Activated T-helper 17 cell treated with anti-CD3 and anti-CD28 coated beads, Interleukin-2, amount 50 U/mL, for 72 hours (primary cell): ENCODE measurements at places on chromosomes 16 and 17.

DNA sequence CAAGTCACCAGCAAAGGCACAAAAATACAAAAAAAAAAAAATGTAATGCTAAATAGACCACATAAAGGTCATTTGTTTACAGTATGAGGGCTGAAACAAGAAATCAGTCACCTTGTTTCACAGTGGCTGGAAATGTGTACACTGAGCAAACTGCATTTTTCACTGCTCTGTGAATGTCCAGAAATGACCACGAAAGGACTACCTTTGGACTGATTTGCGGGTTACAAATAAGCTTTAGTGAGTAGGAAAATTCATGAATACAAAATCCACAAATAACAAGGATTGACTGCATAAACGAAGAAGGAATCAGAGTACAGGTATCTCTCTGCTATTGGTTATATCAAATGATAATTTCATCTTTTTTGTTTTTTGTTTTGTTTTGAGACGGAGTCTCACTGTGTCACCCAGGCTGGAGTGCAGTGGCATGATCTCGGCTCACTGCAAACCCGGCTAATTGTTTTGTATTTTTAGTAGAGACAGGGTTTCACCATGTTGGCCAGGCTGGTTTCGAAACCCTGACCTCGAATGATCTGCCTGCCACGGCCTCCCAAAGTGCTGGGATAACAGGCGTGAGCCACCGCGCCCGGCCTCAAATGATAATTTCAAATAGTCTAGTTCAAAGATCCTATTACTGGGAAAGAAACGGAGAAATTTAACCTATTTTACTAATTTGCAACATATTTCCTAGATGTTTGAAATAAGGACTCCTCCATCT, 30.5 kb downstream of the CYTH1 start:
- ATAC-seq, result no peak

DNA sequence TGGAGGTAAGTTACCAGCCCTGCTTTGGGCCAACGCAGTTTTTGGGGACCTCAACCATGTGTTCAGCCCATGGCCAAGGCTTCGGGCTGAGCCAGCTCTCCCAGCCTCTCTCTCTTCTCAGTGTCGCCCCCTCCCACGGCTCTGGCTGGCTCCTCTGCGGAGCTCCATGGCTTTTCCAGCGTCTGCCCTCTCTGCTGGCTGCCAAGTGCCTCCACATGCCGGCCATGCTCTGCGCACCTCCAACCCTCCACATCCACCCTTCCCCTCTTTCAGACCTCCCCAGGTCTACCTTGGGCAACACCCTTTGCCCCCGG, 23.2 kb downstream of the COTL1 start:
- peak; percentile 2 for ATAC-seq

- peak; percentile 43 for ATAC-seq
Measured at GRCh38 chr17:74592087-74592990, at the start of gene CD300LD. Gene CD300LD, minus strand, starts transcription at chr17:74592283. Its CDS starts 81 bp downstream, at chr17:74592202.

GRCh38 chr17:17737961-17738894, 57.0 kb downstream of the RAI1 start:
- no peak for ATAC-seq
